C1 segment of cervical spinal cord (tissue), 14 donors: ENCODE measurements at places on chromosomes 12 and 14.

DNA sequence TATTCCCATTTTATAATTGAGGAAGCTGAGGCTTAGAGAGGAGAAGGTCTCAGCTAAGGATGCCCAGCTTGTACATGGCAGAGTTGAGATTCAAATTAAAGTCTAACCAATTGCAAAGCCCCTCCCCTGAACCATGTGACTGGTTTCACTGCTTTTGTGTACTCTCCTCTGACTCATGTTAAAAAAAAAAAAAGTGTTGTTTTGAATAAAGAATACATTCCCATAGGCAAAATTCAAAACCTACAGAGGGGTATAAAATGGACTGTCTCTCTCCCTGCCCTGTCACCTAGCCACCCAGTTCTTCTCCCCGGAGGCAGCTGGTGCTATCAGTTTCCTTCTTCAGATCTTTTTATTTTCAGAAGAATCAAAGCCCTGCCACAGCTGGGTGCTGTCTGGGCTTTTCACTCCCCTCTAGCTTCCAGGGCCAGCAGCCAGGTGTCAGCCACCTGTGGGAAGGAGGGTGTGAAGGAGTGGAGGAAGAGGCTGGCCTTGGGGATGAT, 5.4 kb downstream of the PSMD9 start:
- DNase-seq = no peak

DNA sequence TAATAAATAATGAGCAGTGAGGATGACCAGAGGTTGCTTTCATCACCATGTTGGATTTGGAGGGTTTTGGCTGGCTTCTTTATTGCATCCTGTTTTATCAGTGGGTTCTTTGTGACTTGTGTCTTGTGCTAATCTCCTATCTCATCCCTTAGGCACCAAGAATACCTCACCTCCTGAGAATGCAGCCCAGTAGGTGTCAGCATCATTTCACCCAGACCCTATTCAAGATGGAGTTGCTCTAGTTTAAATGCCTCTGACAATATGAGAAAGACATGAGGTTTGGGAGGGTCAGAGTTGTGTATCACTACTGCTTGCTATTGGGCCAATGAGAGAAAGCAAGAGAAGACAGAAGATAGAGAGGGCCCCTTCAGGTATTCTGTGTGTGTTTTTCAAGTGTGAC, 592.2 kb downstream of the ETNK1 start:
- DNase-seq = no peak

DNA sequence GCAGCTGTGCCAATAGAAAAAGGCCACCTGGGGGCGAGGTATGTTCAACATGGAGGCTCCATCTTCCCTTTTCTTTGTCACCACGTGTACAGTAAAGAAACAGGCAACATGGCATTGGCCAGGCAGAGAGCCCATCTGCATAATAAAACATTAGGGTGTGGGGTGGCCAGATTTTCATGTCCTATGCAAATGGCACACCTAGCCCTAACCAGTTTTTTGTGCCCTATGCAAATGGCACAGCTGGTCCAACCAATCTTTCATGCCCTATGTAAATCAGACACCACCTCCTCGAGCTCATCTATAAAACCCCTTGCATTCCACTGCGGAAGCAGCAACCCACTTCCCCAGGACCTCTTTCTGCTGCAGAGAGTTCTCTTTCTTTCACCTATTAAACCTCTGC, 149.1 kb upstream of the RGS6 start:
- no peak for DNase-seq

GRCh38 chr14:63573581-63573980, 30.4 kb upstream of the PPP2R5E start:
- no peak for DNase-seq

GRCh38 chr12:14216405-14217294, 148.8 kb upstream of the ATF7IP start:
- no peak for DNase-seq

GRCh38 chr14:61296719-61297502, 15.8 kb upstream of the TMEM30B start:
- no peak for DNase-seq

GRCh38 chr12:128047266-128048060, 219.5 kb upstream of the TMEM132C start:
- no peak for DNase-seq

DNA sequence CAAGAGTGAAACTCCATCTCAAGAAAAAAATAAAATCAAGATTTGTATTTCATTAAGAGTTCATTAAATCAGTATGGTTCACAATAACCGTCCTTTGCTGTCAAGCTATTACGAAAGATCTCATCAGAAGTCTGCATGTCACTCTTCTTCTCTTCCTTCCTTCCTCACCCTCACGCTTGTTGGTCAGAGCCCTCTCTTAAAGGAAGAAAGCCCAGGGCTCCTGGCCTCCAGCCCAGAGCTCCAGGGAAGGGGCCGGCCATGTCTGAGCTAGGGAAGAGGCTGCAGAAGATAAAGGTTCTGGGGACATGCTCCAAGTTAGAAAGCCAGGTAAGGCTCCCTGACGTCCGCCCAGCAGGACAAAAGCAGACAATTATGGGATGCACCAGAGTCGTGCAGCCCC, 43.1 kb upstream of the DLK1 start:
- no peak for DNase-seq

DNA sequence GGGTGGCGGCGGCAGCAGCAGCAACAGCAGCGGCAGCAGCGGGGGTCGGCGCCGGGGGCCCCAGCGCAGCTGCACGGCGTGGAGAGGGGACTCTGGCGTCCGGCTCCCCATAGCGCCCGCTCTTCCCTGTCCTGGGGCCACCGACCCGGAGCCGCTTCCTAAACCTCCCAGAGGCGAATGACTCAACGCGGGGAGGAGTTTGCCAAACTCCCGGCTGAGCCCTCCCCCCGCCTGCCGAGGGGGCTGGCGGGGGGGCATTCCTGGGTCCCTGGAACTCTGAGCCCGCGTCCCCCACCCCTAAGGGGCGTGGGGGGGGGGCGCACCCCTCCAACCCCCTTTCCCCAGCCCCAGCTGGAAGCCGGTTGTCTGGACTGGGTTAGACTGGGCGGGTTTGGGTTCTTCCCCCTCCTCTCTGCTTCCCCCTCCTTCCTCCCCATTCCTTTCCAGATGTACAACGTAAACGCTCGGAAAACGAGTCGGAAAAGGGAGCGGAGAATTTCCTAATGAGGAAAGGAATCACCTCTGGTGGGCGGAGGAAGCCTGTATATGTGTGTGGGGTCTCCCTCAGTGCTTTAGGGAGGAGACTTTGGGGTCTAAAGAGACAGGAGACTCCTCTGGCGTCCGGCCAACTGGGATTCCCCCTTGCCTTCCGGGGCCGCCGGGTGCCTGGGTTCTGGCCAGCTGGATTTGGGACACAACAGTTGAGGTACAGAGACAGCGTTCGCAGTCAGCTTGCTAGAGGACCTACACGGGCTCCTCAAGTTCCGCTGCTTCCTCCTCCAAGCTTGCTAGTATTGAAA, at the start of gene ITGA5:
Gene ITGA5, minus strand, starts transcription at position 179 of the 800 bp plus-strand sequence. Its CDS starts 68 bp downstream, at position 111.
- no peak for DNase-seq

- DNase-seq = no peak
Observed at GRCh38 chr12:67541625-67541991, 106.9 kb upstream of the DYRK2 start.
